ENCODE measurements at places on chromosomes 4 and X.

DNA sequence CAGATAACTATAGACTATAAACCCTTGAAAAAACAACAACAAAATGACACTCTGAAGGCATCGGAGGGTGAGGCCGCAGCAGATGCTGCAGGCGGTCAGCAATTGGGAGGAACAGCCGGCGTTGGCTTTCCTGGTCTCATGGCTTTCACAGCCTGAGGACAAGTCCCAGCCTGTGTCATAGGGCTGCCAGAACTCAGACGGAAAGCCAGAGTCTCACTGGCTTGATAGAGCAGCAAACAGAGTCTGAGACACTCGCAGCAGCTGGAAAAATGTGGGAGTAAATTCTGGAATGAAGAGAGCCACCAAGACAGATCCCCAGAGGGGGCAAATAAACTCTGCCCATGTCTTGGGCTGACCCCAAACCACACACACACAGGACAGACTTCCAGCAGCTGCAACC is 86.3 kb downstream of the PPP2R2C start:
- H3K4me1 ChIP-seq = peaks cover 8% of the 10 kb centered on the region
- no peaks in the 10 kb centered on the region for H3K36me3 ChIP-seq
- no peak for DNase-seq
- H3K4me3 ChIP-seq = no peak overlapping the region
- no peak overlapping the region for H3K27ac ChIP-seq

DNA sequence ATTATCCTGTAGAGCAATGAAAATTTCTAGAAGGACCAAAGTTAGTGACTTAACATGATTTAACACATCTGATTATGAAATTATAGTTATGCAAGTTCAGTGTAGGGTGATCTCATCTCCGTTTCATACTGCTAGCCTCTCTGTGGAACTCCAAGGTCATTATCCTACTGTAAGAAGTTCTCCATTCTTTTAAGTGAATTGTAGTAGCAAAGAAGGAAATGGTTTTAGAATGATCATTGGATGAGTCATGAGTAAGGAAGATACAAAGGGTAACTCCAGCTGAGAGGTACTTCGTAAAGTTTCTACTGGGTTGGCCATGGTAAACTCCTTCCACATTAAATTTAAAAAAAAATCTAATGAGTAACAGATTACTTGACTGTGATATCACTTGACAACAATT is 215.0 kb upstream of the GIMD1 start:
- H3K4me1 ChIP-seq = no peaks in the 10 kb centered on the region
- H3K4me3 ChIP-seq = no peak overlapping the region
- no peak overlapping the region for H3K27ac ChIP-seq

GRCh38 chr4:110245577-110245976 is 47.2 kb upstream of the ELOVL6 start:
- H3K27ac ChIP-seq = no peak overlapping the region
- H3K4me3 ChIP-seq = no peak overlapping the region
- no peaks in the 10 kb centered on the region for H3K36me3 ChIP-seq
- no peaks in the 10 kb centered on the region for H3K4me1 ChIP-seq

DNA sequence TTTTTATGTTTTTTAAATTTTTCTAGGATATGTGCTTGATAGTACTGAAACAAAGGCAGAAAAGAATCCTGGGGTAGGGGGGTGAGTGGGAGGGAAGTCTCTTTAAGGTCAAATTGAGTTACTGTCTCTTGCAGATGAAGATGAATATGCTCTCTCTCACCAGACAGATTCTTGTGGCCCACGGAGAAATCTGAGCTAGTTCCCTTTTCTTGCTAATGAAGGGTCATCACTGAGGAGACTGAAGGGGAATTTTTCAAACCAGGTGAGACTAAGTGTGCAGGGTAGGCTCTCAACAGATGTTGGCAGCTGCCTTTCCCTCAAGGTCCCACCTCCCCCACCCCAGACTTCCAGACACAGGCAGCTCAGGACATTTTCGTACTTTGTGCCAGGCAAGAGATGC is 21.5 kb downstream of the FAM9C start:
- H3K4me3 ChIP-seq = no peak overlapping the region
- no peaks in the 10 kb centered on the region for H3K4me1 ChIP-seq
- H3K36me3 ChIP-seq = no peaks in the 10 kb centered on the region
- no peak for DNase-seq
- no peaks in the 10 kb centered on the region for H3K27me3 ChIP-seq

- no peaks in the 10 kb centered on the region for H3K27me3 ChIP-seq
- DNase-seq = no peak
- H3K4me3 ChIP-seq = no peak overlapping the region
- peaks cover 12% of the 10 kb centered on the region for H3K36me3 ChIP-seq
Measured at GRCh38 chr4:7782783-7783182, 156.9 kb downstream of the AFAP1 start.
